ENCODE measurements at places on chromosomes 5 and 9.

GRCh38 chr9:125540497-125540896, 166.5 kb downstream of the MAPKAP1 start:
- DNase-seq: no peak

- no peak for DNase-seq
These were observed 66.0 kb upstream of the PPARGC1B start for GRCh38 chr5:149664083-149664482.

DNA sequence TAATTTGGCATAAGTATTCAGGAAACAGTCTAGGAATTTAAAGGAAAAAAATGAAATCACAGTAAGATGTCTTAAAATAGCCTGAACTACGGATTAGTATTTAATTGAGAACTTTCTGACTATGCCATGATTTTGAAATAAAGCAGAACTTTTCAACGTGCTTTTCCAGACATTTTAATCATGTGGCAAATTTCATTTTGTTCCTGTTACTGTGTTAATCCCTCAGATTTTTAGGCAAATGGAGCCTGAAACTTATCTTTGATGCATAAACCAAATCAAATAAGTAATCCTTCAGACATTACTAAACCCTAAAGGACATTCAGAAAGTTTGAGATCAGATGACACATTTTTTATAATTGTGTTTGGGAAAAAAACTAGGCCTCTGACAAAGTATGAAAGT, 75.7 kb downstream of the FBN2 start:
- DNase-seq: no peak

GRCh38 chr5:1497795-1498622, 25.8 kb downstream of the LPCAT1 start:
- no peak for DNase-seq

GRCh38 chr9:34089311-34089710, 37.2 kb downstream of the DCAF12 start:
- DNase-seq: no peak
